Diencephalon (tissue), 1 donor: ENCODE measurements at places on chromosomes 2 and 18. TPM values are rescaled to one million over a fixed set of nuclear protein-coding genes. Genes with fewer than 3 reads are reported as not detected.

The REG1B gene
- total RNA-seq = not detected

The CROCC2 gene
- total RNA-seq = 1.4 TPM

The COBLL1 gene
- total RNA-seq = 13.1 TPM

The LIMS4 gene
- total RNA-seq = not detected

The GPR17 gene
- 28.6 TPM for total RNA-seq

The LRP1B gene
- 78.0 TPM for total RNA-seq

The HMSD gene
- total RNA-seq = 0.69 TPM

The IL1RN gene
- not detected for total RNA-seq

The THSD7B gene
- 12.2 TPM for total RNA-seq

The GAD1 gene
- total RNA-seq = 163 TPM

The PRSS56 gene
- total RNA-seq = 1.6 TPM

The C2orf66 gene
- total RNA-seq = 0.69 TPM

The EGR4 gene
- total RNA-seq = 0.23 TPM

The ANKRD30B gene
- total RNA-seq = 3.9 TPM

The RBFA gene
- total RNA-seq = 42.0 TPM

The CTAGE1 gene
- total RNA-seq = not detected

The FOXD4L1 gene
- 0.69 TPM for total RNA-seq

The GRHL1 gene
- total RNA-seq = 10.6 TPM

The ATP6V1C2 gene
- 0.23 TPM for total RNA-seq

The CELF4 gene
- 150 TPM for total RNA-seq

The RBM43 gene
- total RNA-seq = 5.1 TPM

The MATN3 gene
- total RNA-seq = 5.1 TPM

The SERPINB3 gene
- not detected for total RNA-seq

The SCYGR4 gene
- total RNA-seq = not detected

The MYCN gene
- 25.4 TPM for total RNA-seq

The ZNF407 gene
- 27.2 TPM for total RNA-seq

The PCARE gene
- total RNA-seq = 0.23 TPM

The PAIP2B gene
- total RNA-seq = 20.3 TPM

The PTPN2 gene
- total RNA-seq = 28.6 TPM

The CTNNA2 gene
- 291 TPM for total RNA-seq

The IL36B gene
- not detected for total RNA-seq

The APLF gene
- 17.8 TPM for total RNA-seq

The FBXO41 gene
- 37.6 TPM for total RNA-seq
